ENCODE measurements at places on chromosomes 2 and 18.

DNA sequence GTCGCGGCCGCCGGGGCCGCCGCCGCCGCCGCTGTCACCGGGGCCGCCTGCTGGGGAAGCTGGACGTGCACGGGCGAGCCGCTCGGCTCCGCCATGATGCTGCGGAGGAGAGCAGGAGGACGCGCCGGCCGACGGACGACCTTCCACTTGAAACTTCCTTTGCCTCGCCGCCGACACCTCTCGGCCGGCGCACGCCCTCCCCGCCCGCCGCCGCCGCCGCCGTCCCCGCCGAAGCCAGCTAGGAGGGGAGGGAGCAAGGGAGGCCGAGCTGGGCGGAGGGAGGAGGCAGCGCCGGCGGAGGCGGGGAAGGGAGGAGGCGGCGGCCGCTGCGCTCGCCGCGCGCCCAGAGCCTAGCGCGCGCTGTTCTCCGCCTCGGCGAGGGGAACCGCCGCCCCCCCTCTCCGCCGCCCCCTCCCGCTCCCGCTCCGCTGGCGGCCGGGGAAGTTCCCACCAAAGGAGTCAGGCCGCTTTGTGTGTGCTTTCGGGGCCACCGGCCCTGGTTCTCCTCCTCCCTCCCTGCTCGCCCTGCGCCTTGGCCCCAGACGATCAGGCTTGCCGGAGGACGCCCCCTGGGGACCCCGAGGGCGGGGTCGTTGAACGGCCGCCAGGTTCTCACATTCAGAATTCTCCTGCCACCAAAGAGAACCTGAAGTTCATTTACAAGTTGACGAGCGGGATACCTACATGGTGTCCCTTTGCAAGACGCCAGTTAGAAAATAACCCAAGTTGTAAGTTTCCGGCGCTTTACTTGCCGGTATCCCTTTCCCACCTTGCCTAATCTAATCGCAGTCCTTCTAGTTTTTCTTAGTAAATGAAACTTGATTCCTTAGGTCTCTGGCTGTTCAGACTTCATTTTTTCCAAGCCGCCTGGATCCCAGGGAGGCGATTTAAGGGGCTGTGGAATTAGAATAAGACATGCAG lies at the start of gene STK39:
Gene STK39, minus strand, starts transcription at position 255 of the 921 bp plus-strand sequence. Its CDS starts 160 bp downstream, at position 95.
- peak; percentile 86 for DNase-seq

GRCh38 chr2:205614965-205615364 lies 67.3 kb upstream of the NRP2 start:
- DNase-seq = no peak

DNA sequence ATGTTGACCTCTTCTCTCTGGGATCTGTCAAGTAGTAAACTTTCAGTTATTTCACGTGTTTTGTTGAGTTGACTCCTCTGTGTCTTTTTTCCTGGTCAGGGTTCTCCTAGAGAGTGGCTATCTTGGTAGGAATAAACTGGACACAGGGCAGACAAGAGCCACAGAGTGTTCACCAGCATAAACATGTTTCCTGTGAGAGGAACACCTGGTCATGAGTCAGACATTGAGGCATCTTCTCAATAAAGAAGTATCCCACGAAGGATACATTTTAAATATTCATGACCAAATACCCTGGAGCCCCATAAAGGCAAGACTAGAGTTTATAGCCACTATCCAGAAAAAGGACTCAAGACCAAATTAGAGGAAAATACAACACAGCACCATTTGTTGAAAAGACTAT lies 269.7 kb upstream of the ZNF521 start:
- DNase-seq = no peak

DNA sequence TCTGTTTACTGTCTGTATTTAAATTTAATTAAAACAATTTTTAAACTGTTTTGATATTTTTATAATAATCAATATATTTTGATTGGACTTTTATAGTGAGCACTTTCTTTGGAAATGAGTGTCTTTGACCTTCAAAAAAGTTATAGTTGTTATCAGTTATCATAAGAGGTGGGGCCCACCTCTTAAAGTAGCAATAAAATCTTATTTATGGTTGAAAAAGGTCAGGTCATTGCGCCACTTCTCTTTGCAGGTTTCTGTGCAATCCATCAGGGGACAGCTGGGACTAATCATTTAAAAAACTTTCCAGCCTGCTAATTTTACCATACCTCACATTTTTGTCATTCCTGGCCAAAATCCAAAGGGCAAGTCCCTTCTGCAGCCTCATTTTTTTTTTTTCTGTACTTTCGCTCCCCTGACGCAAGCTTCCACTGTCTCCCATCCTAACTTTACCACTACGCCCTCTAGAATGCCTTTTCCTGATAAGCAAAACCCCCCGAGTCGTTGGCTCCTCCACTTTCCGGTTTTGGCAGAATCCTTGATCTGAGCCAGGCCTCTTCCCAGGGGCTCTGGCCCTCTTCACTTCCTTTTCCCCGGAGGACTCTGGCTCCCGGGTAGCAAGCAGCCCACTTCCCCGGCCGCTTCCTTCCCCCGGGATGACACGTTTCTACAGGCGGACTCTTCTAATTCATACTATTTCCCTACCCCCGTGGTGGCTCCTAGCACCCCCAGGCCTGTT lies 1.1 kb upstream of the SEH1L start:
- DNase-seq = peak; percentile 89

GRCh38 chr2:232309592-232309991 lies 69.0 kb upstream of the ALPP start:
- DNase-seq = no peak

DNA sequence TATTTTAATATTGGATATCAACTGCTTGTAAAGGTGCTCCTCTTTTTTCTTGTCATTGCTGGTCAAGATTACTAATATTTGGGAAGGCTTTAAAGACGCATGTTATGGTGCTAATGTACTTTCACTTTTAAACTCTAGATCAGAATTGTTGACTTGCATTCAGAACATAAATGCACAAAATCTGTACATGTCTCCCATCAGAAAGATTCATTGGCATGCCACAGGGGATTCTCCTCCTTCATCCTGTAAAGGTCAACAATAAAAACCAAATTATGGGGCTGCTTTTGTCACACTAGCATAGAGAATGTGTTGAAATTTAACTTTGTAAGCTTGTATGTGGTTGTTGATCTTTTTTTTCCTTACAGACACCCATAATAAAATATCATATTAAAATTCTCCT lies 38.2 kb downstream of the COL3A1 start:
- no peak for DNase-seq

- DNase-seq = no peak
These were observed 250.1 kb upstream of the CTAGE1 start for GRCh38 chr18:22667616-22668422.

DNA sequence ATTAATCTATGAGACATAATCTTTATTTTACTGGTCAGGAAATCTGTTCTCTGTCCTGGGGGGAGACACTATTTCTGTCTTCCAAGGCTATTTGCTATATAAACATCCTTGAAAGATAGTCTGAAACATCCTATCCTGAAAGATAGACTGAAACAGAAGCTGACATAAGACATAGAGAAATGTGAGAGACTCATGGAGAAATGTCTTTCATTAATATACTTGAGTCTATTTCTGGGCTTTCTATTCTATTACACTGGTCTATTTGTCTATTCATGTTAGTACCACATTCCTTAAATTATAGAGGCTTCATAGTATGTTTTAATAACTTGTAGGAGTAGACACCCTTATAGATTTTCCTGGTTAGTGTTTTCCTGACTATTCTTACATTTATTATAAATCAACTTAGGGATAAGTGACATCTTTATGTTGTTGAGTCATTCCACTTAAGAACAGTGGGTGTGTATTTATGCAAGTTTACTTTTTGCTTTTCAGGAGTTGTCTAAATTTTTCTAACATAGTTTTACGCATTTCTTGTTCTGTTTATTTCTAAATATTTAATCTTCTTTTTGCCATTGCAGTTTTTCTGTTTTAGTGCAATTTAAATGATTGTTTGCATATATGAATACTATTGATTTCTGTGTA lies 244.9 kb upstream of the ZSWIM2 start:
- DNase-seq = no peak

DNA sequence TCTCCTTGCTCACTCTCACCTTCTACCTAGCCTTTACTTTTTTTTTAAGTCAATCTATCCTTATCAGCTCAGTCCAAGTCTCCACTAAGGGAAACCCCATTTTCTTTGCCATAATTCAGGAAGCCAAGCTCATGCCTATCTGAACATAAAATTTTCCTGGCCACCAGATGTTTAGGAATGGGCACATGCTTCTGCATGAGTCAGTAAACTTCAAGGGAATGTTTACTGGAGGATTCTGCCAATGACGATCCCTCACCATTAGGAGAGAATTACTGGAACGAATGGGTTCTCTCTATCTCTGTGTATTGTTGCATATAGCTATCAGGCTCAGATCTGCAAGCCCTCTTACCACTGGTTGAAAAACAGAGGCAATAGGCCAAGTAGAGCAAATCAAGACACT lies 731.7 kb upstream of the ZNF804A start:
- DNase-seq = no peak

DNA sequence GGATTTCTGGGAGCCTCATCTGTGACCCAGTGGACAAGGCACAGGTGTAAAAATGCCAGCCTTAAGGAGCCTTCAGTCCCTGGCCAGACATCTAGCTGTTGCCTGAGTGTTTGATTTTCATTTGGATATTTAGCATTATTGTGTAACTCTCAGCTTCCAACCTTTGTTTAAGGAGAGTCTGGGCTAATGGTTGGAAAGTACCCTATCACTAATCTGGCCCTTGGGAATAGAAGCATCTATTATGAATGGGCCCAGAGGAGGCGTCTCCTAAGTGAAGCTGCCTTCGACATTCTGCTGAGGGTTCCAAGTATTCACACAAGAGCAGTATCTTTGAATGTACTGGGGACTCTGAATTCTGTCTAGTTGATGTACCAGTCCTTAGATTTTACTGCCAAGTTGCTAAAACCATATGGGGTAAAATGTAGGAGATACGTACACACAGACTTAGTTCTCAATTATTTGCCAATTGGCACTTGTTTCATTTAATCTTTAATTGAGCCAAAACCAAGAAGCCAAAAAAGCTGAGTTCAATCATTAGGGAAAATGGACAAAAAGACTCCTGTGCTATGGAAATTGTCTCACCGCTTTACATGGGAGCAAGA lies 7.2 kb upstream of the ANKRD29 start:
- no peak for DNase-seq

- DNase-seq = no peak
These were observed 38.1 kb upstream of the OTOS start for GRCh38 chr2:240178564-240178963.

DNA sequence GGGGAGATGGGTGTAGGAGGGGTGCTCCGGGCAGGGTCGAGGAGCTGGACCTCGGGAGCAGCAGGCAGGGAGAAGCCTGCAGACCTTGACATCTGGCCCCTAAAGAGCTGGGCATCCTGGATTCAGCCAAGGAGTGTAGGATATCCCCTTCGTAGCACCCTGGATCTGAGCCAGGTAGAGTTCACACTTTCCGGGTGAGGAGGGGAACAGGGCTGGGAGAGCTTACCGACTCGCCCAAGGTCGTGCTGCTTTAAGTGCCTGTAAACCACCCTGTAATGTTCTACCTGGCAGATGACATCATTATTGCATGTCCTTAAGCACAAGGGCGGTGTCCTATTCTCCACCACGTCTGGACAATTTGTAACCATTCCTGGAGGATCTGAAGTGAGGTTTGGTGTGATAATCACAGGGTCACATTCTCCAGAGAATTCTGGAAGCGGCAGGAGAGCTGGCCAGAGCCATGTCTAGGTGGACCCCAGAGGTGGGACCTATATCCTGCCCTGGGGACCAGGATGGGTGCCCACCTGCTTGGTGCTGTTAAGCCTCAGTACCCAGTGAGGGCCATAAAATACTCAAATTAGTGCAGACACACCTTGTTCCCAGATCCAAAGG lies 14.6 kb downstream of the ITM2C start:
- DNase-seq = peak; percentile 52

- no peak for DNase-seq
These were observed 33.1 kb downstream of the METTL4 start for GRCh38 chr18:2538236-2538635.

DNA sequence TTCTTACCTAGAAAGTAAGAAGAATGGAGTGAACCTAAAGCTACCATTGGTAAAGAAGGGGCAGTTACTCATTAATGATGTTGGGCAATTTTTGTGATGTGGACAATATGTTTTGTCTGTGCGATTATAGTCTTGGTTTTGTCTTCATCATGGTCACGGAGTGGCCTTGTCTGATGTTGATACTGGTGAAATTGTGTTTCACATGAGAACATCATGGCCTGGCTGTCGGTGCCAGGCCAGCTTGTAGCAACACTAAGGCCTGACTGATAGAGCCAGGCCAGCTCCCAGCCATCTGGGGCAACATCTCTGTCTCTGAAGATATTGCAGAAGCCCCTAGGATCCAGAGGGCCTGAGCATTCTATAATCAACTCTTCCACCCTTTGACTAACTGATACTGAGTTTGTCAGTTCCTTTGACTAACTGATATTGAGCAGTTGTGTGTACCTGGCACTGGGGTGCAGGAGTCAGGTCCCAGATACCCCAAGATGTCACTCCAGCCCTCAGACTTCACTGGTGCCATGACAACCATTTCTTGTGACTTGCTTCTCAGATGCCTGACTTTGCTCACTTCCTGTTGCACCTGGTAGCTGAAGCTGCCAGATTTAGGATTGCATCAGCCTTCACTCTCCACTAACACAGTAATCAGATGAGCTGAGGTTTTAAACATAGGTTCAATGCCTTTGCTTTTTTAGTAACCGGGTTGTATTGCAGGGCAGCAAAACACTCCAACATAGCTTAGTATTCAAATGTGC lies 62.5 kb downstream of the RPIA start:
- DNase-seq = no peak

GRCh38 chr2:182301093-182301492 lies 125.7 kb downstream of the PDE1A start:
- no peak for DNase-seq

DNA sequence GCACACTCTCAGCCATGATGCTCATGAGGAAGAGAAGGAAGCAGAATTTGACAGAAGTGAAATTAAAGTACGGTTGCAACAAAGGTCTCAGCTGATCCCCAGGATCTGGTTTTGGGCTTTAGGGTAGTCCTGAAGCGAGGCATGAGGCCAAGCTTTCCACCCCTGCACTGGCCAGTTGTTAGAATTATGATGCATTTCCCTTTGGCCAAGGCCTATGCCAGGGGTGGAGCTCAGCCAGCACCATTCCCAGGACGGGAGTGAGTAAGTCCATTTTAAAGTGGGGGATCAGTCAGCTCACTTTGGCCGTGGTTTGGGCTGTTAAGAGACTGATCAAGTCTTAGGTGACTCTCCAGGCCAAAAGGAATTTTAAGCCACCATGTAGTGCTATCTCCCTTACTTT lies 314.5 kb upstream of the MMADHC start:
- no peak for DNase-seq

DNA sequence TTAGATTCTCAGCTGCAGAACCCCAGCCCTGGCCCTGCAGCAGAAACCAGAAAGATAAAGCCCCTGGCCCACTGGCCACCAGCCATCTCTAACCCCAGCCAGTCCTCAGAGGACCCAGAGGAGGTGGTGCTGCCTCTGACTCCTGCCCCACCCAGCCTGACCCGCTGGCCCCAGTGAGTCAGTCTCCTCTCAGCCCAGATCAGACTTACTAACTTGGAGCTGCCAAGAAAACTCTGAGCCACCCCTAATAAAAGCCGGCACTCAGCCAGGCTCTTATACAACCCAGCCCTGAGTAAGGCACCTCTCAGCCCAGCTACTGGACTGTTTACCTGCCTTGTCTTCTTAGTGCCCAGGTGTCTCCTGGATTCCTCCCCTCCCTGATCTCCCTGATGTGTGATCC lies 2.0 kb downstream of the SLC14A2 start:
- DNase-seq = peak; percentile 63

GRCh38 chr2:107418708-107419107 lies 408.0 kb upstream of the RGPD4 start:
- DNase-seq = no peak

GRCh38 chr2:117771969-117772630 lies 42.4 kb upstream of the DDX18 start:
- DNase-seq = no peak

GRCh38 chr2:209049608-209050007 lies 374.2 kb upstream of the MAP2 start:
- no peak for DNase-seq
